AG08396 (cell line): ENCODE measurements at places on chromosomes 2 and 18.

DNA sequence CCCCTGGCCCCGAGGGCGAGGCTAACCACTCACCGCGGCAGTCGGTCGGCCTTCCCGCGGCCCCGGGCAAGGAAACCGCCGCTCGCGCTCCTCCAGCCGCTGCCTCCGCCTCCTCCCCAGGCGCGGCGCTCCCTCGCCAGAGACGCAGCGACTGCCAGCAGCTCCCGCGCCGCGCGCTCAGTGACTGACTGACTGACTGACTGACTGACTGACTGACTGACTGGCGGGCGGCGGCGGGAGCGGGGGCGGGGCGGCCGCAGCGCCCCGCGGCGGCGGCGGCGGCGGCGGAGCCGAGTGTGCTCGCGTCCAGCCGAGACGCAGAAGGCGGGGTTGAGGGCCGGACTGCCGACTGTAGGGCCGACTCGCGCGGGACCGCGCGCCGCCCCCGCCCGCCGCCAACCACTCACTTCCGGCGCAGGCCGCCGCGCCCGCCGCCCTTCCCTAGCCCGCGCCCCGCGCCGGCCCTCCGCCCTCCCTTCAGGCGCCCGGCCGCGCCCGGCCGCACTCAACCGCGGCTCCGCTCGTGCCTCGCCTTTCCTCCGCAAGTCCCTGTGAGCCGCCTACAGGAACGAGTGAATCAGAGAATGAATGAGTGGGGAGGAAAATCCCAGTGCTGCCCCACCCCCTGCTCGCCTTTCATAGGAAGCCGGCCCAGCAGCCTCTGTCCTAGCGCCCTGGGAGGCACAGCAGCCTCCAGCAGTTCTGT, at the start of gene RAPH1:
Gene RAPH1 (minus strand): TSS at position 224 of the 706 bp plus-strand sequence. CDS start 39,948 bp downstream, outside the sequence.
- peak; percentile 95 for DNase-seq

- no peak for DNase-seq
Observed at GRCh38 chr2:3595985-3596384, 1.1 kb downstream of the COLEC11 start.

GRCh38 chr2:240914645-240915525, 8.7 kb downstream of the CROCC2 start:
- no peak for DNase-seq

DNA sequence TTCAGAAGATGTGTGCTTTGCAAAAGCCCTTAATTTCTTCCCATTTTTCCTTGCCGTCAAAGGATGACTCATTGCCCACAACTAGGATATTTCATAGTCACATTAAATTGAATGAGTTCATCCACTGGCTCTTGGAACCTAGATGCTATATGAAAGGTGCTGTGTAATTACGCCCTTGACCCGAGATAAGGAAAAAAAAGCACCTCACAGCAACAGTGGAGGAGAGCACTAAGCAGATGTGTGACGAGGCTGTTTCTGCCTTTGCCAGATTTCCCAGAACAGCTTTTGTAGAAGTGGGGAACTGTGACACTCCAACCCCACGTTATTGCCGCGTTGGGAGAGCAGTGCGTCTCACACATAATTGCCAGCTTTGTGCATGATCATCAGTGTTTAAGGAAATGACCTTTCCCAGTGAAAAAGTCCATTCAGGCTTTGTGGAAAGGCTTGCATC, 33.3 kb upstream of the TMEM87B start:
- no peak for DNase-seq

GRCh38 chr2:30421604-30422443, 25.2 kb upstream of the LCLAT1 start:
- no peak for DNase-seq

GRCh38 chr2:7930800-7931635, 750.8 kb upstream of the ID2 start:
- DNase-seq = no peak

DNA sequence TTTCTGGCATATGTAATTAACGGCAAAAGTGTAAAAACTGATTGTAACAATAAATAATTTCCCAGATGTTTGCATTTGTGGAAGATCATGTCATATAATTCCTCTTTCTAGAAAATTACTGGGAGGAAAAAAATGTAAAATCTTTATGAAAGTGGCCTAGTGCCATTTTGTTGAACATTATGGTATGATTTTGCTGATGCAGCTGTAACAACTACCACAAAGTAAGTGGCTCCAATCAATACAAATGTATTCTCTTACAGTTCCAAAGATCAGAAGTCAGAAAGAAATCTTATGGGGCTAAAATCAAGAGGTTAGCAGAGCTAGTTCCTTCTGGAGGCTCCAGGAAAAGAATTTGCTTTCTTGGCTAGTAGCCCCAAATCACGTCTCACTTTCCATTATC, 281.4 kb downstream of the CCDC178 start:
- no peak for DNase-seq
